H1 (cell line): ENCODE measurements at places on chromosomes 3 and 15. TPM values are rescaled to one million over a fixed set of nuclear protein-coding genes. Genes with fewer than 3 reads are reported as not detected.

DNA sequence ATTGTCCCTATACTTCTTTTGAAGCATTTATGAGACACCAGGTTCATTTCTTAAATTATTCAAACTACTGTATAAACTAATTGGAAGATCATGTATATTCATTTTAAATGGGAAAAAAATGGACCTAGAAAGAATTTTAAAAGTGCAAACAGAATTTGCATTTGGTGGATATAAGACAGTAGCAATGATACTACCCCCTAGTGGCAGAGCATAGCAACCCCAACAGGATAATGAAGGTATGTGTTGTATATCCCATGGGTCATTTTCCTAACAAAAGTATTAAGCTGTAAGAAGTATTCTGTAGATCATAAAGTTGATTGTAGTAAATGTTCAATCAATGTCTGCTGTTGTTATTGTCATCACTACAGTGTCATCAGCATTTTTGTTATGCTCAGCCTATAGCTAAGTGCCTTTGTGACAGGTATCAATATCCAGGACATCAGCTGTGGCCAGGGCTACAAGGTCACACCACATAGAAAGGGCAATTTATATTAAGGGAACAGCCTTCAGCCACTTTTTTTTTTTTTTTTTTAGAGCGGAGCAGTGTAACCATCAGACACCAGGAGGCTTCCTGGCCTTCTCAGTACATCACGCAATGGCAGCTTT, 175.8 kb downstream of the FOXB1 start:
- no peaks in the 10 kb centered on the region for H3K27me3 ChIP-seq
- no peaks in the 10 kb centered on the region for H3K36me3 ChIP-seq
- H3K27ac ChIP-seq = no peak overlapping the region
- H3K4me1 ChIP-seq = 0 out of 2 replicates have a peak, but pooled peaks cover 3% of the 10 kb centered on the region
- H3K4me3 ChIP-seq = no peak overlapping the region
- no peak for DNase-seq

DNA sequence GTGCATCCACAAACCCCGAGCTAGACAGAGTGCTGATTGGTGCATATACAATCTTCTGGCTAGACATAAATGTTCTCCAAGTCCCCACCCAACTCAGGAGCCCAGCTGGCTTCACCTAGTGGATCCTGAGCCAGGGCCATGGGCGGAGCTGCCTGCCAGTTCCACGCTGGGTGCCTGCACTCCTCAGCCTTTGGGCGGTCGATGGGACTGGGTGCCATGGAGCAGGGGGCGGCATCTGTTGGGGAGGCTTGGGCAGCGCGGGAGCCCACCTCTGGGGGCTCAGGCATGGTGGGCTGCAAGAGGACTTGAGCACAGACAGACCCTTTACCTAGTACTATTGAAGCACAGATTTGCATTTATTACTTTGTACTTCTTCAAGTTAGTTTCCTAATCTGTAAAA, 57.5 kb downstream of the ZPLD1 start:
- no peak overlapping the region for H3K4me3 ChIP-seq
- no peak overlapping the region for H3K27ac ChIP-seq
- no peaks in the 10 kb centered on the region for H3K4me1 ChIP-seq
- no peaks in the 10 kb centered on the region for H3K27me3 ChIP-seq
- DNase-seq = no peak
- H3K36me3 ChIP-seq = no peaks in the 10 kb centered on the region

GRCh38 chr15:96333131-96334016, 2.9 kb downstream of the NR2F2 start:
- no peak for DNase-seq
- H3K4me3 ChIP-seq = peak overlapping the region; percentile 11
- no peak overlapping the region for H3K27ac ChIP-seq
- peaks cover 95% of the 10 kb centered on the region for H3K27me3 ChIP-seq
- H3K4me1 ChIP-seq = peaks cover 24% of the 10 kb centered on the region

GPR149 gene
- not detected in 2 replicates for total RNA-seq

STXBP5L gene
- total RNA-seq = 5.6 and 6.0 TPM in 2 replicates
